ENCODE measurements at places on chromosomes 16 and 17.
A peak's percentile ranks its signal among the peaks of the same experiment; 100 is the strongest.

DNA sequence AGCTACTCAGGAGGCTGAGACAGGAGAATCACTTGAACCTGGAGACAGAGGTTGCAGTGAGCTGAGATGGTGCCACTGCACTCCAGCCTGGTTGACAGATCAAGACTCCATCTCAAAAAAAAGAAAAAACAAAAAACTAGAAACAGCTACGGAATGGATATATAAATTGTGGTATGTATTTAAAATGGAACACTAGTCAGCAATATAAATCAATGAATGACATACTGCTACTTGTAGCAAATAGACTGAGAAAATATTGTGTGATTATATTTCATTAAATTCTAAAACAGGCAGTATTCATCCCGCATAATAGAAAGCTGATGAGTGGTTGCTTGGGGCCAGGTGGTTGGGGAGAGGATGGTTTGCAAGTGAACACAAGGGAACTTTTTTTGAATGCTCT is 261.7 kb downstream of the BCAS3 start:
- no peak for DNase-seq

DNA sequence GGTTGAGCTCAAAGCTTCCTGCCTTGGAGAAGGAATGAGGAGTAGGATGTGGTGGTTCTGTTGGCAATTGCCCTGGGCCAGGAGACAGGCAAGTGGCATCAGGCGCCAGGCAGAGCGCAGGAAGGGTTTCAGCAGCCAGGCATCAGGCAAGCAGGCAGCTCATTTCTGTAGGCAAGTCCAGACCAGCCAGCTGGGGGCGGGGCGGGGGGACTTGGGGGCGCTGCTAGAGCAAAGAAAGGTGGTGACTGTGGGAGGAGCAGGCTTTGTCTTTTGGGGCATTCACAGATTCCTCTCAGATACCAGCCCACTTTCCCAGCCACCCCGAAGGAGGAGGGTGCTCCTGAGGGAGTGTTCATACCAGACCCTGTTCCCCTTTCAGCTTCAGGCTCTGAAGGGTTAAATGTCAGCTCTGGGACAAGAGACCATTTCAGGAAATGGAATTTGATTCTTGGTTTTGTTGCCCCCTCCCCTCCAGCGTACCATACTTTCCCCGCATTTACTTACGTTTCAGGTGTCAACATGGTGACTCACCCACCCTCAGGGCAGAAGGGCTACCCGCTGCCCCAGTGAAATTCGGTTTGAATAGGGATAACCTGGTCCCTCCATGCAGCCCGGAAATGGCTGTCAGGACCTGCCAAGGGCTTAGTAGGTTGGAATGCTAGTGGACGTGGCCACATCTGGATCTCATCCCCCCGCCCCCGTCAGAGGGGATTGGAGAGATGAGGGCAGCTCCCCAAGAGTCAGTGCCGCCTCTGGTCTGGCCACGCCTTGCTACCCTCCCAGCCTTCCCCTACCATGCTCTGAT is 13.2 kb downstream of the NGFR start:
- DNase-seq: peak; percentile 70

DNA sequence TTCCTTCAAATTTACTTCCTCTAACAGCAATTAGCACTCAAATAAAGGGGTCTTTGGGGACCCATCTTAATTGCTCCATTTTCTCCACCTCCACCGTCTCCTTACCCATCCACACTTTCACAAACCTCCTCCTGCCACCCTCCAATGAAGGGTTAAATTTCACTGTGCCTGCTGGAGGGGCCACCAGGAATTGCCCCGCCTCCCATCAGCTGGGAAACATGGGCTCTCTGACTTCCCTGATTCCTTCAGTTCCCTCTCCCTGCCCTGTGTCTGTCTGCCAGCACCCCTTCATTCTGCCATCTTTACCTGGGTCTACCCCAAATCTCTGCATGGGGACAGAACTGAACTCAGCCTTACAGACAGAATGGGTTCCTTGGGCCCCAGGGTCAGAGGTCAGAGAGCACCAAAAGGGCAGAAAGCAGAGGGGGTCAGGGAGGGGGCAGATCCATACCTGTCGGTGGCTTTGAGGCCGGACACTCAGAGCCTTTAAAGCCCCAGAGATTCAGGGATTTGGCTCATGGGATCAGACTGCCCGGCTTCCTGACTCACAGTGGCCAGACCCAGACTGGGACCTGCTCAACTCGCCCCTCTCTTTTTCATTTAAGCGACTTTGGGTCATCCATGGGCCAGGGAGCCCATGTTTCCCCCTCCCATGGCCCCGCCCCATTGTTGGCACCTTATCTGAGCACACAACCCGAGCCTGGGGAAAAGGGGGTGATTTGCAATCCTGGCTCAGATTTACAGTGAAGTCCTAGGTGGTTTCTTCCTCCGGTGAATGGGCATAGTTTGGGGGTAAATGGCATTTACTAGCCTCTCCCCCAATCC is 17.6 kb upstream of the SP2 start:
- no peak for DNase-seq

- DNase-seq: no peak
Measured at GRCh38 chr16:2009164-2009711, 383 bp downstream of the ZNF598 start.

DNA sequence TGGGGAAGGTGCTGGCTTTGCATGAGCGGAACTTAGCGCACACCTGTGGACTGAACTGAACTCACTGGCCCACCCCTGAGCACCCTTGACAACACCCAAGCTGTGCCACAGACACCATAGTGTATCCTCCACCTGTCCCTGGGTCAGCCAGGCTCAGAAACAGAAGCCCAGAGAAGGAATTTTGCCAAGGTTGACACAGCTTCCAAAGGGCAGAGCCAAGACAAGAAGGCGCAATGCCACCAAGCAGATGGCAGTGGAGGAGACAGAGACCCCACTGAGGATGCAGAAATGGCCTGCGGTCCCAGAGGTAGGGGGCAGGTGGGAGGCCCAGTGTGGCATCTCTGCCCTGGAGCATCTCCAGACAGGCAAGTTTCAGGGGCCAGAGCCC is 169.0 kb downstream of the ENGASE start:
- DNase-seq: no peak

GRCh38 chr16:77564791-77565390 is 130.1 kb upstream of the ADAMTS18 start:
- DNase-seq: peak; percentile 15

DNA sequence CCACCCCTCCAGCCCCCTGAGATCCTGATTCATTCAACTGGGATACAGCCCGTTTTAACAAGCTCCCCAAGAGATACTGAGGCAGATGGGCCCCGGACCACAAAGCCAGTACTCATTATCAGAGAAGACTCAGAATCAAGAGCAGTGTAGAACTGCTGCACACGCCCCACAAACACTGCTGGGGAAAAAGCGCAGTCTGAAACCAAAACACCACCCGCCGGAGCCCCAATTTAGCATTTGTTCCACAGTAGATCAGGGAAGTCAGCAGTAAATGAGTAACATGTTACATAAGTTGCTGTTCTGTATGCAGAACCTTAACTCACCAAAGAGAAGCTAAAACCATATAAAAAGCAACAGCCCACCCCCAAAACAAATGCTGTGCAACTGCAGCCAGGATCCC is 123.6 kb downstream of the CDYL2 start:
- DNase-seq: no peak

DNA sequence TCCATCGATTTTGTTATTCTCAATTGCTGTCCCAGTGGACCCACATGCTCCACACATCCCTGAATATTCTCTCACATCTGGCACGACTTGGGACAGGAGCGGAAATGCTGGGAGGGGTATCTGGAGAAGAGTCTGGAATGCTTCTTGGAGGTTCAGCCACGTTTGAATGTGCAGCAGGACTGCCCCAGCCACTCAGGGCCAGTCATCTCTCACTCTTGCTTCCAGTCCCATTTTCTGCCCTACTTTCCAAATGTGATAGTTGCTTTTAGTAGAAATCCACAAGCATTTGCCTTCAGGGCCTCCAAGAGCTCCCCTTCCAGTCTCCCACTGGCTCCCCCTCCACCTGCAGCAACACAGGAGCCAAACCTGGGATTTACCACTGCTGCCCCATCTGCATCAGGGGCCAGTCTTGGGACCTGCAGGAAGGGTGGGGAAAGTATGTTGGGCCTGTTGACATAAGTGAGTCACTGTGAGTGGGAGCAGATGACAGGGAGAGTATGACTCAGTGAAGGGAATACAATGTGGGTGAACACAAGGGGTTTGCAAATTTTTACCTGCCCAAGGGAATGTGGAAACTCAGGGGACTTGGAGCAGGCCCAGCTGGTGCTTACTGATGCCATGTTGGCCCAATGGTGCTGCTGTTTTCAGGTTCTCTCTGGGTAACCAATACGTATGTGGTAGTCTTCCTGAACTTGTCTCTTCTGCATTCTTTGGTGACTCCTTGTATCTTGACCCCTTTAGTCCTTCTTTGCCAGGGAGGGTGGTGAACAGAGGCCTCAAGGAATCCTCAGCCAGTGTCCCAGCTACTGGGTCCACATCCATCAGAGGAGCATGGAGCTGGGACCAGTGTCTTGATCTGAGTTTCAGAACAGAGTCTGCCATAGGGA is 78.8 kb upstream of the CRHR1 start:
- peak; percentile 71 for DNase-seq

GRCh38 chr17:57868007-57868909 is 18.4 kb upstream of the MRPS23 start:
- DNase-seq: peak; percentile 63

DNA sequence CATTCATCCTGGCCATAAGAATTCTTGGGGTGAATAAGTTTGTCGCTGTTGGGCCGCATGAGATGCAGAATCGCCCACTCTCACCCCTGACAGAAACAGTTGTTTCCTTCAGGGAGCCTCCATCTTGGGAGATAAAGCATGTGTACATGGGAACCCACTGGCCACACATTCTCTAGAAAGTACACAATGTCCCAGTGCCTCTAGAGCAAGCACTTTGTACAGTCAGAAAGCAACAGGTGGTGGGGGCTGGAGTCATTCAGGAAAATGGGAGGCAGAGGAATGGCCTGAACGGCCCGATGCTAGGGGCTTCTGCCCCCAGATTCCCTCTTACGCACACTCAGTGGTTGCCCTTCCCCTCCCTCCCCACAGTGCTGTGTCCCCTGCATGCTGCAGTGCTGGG is 16.1 kb downstream of the ACE start:
- DNase-seq: no peak
